CD4-positive, alpha-beta T cell treated with Interleukin-15 for 1 hour (primary cell): ENCODE measurements at places on chromosomes 7 and 10.

- DNase-seq = no peak
These were observed 765.1 kb downstream of the GRID1 start for GRCh38 chr10:85601526-85601925.

DNA sequence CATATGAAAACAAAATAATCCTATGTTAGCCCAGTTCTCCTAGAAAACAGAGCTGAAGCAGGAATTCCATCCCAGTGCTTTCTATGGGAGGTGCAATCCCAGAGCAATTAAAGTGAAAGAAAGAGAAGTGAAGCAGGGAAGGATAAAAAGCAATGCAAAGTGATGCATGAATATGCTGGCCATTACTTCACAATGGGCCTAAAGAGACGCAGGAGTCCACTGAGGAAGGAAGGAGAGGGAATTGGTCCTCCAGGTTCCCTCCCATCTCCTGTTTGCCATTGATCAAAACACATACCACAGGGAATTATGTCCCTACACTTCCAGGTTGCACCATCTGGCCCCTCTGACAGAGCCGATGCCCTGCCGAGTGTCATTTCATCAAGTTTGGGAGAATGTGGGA lies 392.2 kb upstream of the NFE2L3 start:
- DNase-seq = no peak

GRCh38 chr10:132884691-132885271 lies 57.6 kb downstream of the CFAP46 start:
- DNase-seq = no peak

DNA sequence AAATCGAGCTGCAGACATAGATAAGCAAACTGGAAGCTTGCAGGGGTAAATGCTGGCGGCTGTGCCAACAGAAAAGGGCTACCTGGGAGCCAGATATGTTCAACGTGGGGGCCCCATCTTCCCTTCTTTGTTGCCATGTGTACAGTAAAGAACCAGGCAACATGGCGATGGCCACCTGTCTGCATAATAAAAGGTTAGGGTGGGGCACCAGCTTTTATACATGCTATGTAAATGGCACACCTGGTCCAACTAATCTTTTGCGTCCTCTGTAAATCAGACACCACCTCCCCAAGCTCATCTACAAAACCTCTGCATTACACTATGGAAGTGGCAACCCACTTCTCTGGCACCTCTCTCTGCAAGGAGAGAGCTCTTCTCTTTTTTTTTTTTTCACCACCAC lies 13.9 kb downstream of the BUD31 start:
- no peak for DNase-seq

DNA sequence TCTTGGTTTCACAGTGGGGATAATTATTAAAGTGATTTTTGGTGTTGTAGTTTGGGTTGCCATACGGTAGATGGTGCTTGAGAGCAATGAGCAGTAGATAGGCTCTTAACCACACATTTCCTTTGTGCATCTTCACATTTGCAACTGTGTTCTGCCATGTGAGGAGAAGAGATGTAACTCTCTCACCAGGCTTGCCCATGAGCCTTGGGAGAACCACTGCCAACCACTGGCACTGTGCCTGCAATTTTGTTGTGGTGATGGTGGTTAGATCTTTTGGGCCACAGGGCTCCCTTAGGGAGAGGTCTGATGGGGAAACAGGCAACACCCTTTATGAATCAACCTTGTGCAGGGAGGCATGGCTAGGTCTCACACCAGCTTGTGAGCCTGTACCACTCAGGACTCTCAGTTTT lies 204.3 kb downstream of the CCDC7 start:
- DNase-seq = no peak

- DNase-seq = no peak
These were observed 4.6 kb downstream of the REPIN1 start for GRCh38 chr7:150373049-150373801.

GRCh38 chr7:53415816-53416215 lies 380.4 kb downstream of the POM121L12 start:
- DNase-seq = no peak

- no peak for DNase-seq
These were observed 215.9 kb downstream of the RAB11FIP2 start for GRCh38 chr10:117830787-117831212.

GRCh38 chr7:94012746-94013145 lies 8.6 kb upstream of the BET1 start:
- DNase-seq = no peak

DNA sequence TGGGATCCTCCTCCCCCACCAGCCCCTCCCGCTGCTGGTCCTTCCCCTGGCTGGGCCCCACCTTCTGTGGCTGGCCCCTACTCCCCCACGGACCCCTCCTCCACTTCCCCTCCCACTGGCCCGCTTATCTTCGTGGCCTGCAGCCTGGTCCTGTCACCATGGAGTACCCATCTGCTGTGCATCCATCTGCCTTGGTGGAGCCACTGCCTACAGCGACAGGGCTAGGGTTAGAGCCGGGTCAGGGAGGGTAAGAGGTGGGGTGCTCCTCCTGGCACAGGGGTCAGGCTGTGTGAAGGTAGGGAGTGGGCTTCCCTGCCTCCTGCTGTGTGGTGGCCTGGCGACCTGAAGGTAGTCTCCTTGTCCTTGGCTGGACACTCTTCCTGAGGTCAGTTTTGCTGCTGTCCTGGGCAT lies 5.2 kb downstream of the ADCY1 start:
- no peak for DNase-seq

GRCh38 chr7:129835569-129835968 lies 117.2 kb downstream of the UBE2H start:
- DNase-seq = no peak

DNA sequence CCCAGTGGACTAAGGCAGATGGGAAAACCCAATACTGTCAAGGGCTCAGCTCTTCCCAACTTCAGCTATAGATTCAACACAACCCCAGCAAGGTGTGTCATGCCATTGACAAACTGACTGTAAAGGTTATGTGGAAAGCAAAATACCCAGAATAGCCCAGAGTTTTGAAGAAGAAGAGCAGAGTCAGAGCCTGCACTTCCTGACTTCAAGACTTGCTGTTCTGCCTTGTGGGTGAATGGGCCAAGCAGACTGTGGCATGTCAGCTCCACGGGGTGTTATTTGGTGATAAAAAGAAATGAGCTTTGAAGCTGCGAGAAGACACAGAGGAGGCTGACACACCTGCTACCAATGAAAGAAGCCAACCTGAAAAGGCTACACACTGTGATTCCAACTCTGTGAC lies 89.7 kb downstream of the NKX6-2 start:
- DNase-seq = no peak

- peak; percentile 5 for DNase-seq
These were observed 46.6 kb downstream of the INSIG1 start for GRCh38 chr7:155344270-155344617.
